Amniotic stem cell (primary cell): ENCODE measurements at places on chromosomes 5 and 9.

DNA sequence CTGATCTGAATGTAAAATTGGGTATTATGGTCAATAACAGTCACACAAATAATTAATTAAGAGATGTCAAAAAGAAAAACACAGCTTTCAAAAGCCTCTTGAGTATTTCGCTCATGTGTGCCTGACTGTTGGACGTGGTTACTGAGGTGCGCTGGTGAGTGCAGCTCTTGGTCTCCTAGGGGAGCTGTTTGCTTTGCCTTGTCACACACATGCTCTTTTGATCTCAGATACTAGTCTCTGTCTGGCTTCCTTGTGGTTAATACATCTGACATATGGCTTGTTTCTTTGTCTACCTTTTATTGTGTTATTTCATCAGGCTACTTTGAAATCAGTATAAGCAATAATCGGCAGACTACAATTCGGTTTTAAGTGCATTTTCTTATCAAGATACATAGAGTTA lies 51.5 kb downstream of the PCSK1 start:
- no peak for DNase-seq

GRCh38 chr5:149445739-149446369 lies 66.8 kb upstream of the IL17B start:
- DNase-seq: peak; percentile 76

DNA sequence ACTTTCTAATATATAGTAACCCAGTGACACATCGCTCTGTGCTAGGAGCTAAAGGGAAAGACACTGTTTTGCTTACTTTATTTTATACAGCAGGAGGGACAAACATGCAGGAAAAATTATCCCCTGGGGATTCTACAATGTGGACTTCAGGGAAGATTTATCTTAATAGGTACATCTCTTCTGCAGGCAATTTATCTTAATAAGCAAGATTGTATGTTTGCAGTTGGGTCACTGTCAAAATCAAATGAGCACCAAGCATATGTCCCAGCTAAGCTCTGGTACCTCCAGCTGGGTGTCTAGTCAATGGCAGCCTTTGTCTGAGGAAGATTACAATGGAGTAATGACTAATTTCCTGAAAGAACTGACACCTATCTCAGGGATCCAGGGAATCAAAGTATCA lies 309.9 kb upstream of the PANK3 start:
- no peak for DNase-seq

DNA sequence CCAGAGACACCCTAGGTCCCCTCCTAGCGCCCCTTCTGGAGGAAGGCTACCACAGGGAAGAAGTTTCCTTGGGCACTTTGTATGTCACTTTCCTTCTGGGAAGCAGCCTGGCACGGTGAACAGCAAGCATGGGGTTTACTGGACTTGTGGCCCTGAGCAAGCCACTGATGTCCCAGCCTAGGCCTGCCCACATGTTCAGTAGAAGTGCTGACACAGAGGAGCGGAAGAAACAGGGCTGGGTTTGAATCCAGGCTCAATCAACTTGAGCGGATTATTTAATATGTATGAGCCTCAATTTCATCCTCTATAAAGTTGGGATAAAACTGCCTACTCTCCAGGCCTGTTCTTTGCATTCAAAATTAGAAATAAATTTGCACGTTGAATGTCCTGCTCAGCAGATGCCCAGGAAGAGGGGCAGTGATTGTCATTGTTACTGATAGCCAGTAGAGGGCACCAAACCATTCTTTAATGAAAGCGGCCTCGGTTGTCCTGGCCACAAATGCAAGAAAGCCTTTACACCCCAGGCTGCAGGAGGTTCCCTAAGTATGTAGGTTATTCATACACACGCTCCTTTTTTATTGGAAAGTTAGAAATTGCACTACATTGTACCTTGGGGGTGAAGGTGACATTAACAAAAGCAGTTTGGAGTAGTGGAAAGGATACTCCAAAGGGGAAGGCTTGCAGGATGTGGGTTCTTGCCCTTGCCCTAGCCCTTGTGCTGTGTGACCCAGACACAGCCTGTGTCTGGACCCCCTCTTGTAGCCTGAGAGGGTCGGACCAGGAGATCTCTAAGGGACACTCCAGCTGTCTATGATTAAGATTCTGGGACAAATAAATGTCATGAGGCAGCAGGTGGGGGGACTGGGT lies 13.4 kb upstream of the XPA start:
- DNase-seq: peak; percentile 21

DNA sequence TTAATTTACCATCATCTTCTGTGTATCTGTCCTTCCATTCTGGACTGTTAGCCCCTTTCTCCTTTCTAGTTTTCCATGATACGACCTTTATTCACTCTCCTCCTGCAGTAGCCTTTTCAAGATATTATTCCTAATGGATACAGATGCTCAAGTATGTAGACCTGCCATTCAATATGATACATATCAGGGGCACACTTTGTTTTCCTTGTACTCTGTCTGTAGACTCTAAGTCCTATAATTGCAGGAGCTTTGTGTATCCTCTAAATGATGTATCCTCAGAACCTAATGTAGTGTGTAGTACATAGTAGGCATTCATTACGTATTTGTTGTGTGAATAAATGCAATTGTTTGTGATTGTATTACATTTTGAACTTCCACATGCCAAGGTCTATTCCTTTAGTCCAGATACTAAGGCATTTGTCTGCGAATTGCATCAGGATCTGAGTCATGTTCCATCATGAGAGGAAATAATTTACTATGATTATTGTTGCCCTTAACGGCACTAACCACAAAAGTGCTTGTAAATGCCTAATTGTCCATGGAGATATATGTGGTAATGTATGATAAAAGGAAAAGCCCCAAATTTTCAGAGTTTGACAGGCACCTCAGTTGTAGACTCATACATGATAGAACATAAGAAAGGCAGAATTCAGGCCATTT lies 57.1 kb upstream of the IZUMO3 start:
- DNase-seq: no peak

GRCh38 chr5:133939668-133940067 lies 28.8 kb downstream of the C5orf15 start:
- DNase-seq: no peak

GRCh38 chr9:10843151-10843550 lies 230.3 kb upstream of the PTPRD start:
- DNase-seq: no peak

DNA sequence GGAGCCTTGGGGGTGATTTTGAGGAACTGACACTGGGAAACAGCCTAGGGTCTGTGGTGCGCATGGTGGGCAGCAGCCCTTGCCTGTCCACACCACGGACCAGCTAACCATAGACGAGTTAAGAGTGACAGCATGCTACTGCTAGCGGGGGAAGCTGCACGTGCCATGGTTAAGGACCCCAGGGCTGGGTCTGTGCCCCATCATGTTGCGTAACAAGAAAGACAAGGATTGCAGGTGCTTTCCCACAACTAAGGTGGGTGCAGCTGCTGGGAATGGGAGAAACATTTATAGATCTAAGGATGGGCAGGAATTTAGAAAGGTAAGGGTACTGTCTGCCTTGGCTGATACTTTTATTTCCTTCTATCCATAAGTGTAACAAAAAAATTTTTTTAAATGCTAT lies 17.9 kb upstream of the KCNMB1 start:
- DNase-seq: no peak

DNA sequence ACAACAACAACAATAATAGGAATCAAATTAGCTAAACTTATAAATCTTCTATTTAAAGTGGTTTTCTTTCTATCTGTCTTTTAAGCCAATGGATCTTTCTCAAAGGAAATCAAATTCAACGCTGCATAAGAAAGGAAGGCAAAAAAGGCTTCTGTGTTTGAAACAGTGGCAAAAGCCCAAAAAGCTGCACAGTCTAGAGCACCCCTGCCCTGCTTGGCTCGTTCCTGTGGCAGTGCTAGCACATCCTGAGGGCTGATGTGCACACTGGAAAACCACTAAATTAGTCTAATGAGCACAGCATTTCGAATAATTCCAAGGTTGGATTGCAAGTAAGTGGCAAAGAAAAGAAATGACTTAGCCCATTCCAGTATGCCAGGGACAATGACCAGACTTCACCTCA lies 80.7 kb downstream of the AP3B1 start:
- DNase-seq: no peak

GRCh38 chr9:2810420-2811075 lies 33.3 kb downstream of the PUM3 start:
- no peak for DNase-seq

DNA sequence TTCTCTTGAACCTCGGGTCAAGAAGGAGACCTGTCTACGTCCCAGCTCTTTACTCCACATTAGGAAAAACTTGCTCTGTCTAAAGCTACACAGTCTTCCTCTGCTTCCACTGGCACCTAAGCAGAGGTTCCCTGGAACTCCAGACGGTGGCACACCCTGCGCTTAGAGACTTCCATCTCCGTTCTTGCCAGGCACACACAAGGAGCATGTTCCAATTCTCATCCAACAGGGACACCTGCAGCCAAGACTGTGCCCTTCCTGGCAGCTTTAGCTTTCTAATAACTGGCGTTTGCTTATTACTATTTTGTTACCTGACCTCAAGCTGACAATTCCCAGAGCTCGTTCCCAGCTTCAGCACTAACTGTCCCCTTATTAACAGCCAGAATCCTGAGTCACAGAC lies 16.0 kb downstream of the CAPSL start:
- no peak for DNase-seq

GRCh38 chr5:150622157-150622556 lies 18.3 kb upstream of the SYNPO start:
- no peak for DNase-seq

- no peak for DNase-seq
Measured at GRCh38 chr5:4643190-4643589, 496.9 kb upstream of the ADAMTS16 start.
